Stimulated activated CD4-positive, alpha-beta T cell treated with anti-CD3 and anti-CD28 coated beads, Interleukin-1b, Interleukin-23, amount 100 ng/mL, for 1 hour (primary cell): ENCODE measurements at places on chromosomes 4 and X.

DNA sequence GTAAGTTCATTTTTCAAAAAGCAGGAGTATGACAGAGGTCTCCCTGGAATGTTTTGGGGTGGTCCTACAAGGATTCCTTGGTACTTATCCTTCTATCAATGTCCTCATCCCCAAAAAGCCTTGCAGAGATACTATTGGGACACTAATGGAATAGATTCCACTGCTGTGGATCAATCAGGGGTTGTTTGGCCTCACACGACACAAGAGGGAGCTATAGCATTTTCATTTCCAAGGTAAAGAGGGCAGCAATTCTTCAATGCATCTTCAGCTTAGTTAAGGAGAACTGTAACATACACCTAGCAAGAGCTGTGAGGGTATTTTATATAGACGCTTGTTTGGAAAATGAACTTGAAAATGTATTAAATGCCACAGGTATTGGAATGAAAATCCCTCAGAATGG lies 50.9 kb downstream of the USP26 start:
- DNase-seq, result no peak

DNA sequence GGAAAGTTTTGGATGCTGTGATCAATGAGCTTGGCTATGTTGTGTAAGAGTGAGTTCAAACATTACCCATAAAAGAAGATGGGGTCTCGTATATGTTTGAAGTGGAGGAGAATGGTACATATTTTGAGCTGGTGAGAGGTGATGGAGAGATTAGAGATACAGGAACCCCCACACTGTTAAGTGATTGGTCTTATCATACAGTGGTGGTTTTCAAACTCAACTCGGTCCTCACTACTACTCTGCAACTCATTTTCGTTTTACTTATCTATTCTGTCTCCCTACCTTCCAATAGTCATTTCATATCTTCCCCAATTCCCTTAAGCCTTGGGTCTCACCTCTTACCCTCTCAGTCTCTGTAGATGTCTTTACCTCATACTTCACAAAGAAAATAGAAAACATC lies 16.4 kb upstream of the TNIP3 start:
- DNase-seq, result no peak

DNA sequence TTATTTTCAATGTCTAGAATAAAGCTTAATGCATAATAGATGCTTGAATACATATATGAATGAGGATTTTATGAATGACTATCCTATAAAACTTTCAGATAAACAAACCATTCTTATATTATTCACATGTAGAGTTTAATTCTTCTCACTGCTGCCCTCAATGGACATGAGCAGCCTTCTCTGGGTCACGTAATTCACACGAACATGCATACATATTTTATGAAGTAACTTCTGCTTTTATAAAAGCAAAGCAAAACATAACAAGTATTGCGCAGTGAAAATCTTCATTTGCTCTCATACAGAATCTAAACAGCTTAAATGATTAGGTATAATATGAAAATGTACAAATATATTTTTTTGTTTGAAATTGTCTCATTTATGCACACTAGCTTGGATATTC lies 116.7 kb downstream of the TMA16 start:
- no peak for DNase-seq

DNA sequence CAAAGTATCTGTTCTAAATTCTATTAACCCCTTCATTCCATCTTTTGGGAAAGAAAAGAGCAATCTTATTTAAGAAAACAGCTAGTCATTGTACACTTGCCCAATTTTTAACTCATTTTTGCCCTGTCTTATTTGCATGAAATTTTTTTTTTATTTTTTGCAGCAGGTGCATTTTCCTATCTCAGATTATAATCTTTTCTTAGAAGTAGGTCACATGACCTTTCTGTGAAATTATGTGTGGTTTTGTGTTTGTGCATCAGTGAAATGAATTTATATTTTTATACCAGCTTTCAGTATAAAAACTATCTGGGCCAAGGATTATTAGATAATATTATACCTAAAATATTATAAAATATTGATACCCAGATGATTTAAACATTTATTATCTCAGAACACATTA lies 145.6 kb downstream of the INPP4B start:
- DNase-seq, result no peak

DNA sequence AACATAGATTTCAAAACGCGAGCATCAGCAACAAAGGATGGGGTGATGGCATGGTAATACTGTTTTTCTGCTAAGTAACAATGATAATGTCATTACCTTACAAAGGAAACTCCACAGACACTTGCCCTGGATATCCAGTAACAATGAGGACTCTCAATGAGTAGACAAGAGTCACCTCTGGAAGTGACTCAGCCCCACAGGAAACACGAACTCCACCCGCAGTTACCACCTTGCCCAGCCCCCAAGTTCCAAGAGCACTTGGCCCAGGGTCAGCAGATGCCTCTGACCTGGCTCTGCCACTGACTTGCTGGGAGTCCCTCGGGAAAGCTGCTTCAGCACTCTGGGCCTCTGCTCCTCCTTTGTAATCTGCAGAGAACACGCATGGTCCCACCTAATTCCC lies 110.3 kb upstream of the MAP3K15 start:
- DNase-seq, result no peak

- DNase-seq, result no peak
Measured at GRCh38 chr4:77347351-77347966, 190.5 kb downstream of the CCNG2 start.

DNA sequence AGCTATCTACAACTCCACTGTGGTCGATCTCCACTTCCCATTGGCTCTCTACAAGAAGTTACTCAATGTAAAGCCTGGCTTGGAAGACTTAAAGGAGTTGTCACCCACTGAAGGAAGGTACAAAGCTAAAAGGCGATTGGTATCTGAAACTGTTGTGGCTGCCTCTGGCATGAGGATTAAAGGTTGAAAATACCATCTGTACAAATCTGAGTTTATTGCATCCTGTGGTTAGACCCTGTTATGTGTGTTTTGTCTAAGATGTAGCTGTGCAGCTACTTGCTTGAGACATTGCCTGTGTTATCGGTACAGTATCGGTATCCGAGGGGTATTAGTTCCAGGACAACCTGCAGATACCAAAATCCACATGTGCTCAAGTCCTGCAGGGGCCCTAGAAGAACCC lies 16.4 kb downstream of the NAP1L5 start:
- no peak for DNase-seq

- no peak for DNase-seq
Measured at GRCh38 chr4:38818441-38818976, 13.9 kb upstream of the TLR1 start.

GRCh38 chr4:52892880-52893279 lies 30.8 kb downstream of the RASL11B start:
- no peak for DNase-seq

GRCh38 chr4:158122501-158122900 lies 50.3 kb downstream of the GASK1B start:
- DNase-seq, result no peak

- DNase-seq, result no peak
Measured at GRCh38 chrX:134469486-134469885, 9.5 kb downstream of the HPRT1 start.
